ENCODE measurements at places on chromosomes 6 and 20. TPM values are rescaled to one million over a fixed set of nuclear protein-coding genes. Genes with fewer than 3 reads are reported as not detected.

RAB32 gene
- total RNA-seq: 88.3 TPM

TREM1 gene
- total RNA-seq: not detected

TOP1 gene
- total RNA-seq: 14.3 TPM

SAPCD1 gene
- 2.8 TPM for total RNA-seq

ENPP4 gene
- 1.5 TPM for total RNA-seq

MATN4 gene
- total RNA-seq: not detected

TAGAP gene
- not detected for total RNA-seq

Measured in H4 (cell line).